ENCODE measurements at places on chromosomes 4 and X.

GRCh38 chr4:140718241-140718952 is 37.8 kb downstream of the TBC1D9 start:
- DNase-seq, result no peak

GRCh38 chr4:3029464-3029863 is 44.9 kb downstream of the HTT-AS start:
- no peak for DNase-seq

- DNase-seq, result no peak
Observed at GRCh38 chrX:116111934-116112595, 58.5 kb upstream of the AGTR2 start.

DNA sequence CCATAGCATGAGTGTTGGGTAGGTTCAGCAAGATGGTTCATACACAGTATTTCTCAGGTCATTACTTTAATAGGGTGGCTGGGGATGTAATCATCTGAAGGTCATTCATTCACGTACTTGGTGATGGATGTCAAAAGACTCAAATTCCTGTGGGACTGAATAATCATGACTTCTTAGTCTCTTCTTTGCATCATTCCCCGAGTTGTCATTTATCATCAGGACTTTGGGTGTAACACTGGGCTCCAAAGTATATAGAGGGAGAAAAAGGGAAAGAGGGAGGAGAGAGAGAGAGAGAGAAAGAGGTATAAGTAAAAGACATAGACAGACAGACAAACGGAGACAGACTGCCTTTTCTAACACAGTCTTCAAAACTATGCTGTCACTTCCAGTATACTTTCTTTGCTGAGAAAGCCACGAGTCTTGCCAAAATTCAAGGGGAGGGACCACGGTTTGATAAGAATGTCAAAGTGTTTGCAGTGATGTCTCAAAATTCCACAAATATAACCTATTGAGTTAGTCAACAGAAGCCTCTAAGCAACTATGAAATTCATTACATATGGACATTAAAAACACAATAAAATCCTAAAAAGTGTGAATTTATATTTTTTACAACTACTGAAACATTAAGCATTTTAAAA is 55.9 kb downstream of the UGT2A3 start:
- no peak for DNase-seq

GRCh38 chr4:54659749-54660535 is 2.2 kb downstream of the KIT start:
- DNase-seq, result no peak

- DNase-seq, result no peak
Observed at GRCh38 chr4:138710297-138710696, 305.3 kb upstream of the NOCT start.

GRCh38 chr4:73053974-73054480 is 15.5 kb downstream of the COX18 start:
- no peak for DNase-seq

DNA sequence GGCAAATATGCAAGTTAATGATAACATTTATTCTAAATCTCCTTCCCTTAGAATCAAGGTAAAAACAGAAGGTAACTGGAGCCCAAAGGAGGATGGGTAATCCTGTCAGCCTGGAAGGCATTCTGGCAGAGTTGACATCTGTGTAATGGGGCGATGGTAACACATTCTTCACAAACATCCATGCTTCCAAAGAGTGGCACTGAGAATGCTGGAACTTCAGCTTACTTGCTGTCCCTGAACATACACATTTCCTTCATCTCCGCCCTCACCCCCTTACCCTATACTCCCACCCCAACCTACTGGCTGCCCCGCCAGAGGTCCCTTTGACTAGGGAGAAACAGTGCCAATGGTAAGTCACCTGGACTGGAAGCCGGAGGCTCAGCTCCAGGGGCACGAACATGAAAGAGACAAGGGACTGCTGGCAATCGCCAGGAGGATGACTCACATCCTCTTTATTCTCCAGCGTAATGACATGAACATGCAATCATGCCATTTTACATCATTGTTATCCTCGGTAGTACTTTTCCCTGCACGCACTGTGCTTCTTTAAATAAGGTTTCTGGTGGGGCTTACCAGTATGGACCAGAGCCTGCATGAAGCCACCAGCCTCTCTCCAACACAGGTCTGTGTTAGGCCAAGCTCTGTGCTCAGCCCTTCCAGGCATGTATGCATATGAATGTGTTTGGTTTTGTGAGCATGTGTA is 694.2 kb upstream of the TENM3 start:
- DNase-seq, result no peak

GRCh38 chrX:16851421-16851820 is 18.7 kb downstream of the RBBP7 start:
- no peak for DNase-seq

- no peak for DNase-seq
Observed at GRCh38 chrX:39643550-39643949, 454.2 kb downstream of the BCOR start.

DNA sequence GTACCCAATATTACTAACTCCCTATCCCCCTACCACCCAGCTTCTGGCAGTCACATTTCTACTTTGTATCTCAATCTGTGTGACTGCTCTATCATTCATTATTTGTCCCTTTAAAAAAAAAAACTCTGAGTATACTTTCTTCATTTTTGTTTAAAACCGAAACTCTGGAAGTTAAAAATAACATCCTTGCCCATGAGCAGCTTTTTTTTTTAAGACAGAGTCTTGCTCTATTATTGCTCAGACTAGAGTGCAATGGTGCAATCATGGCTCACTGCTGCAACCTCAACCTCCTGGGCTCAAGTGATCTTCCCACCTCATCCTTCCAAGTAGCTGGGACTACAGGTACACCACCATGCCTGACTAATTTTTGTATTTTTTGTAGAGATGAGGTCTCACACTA is 15.8 kb downstream of the UBE2K start:
- DNase-seq, result no peak

GRCh38 chr4:72473434-72473900 is 95.6 kb downstream of the ADAMTS3 start:
- DNase-seq, result no peak

DNA sequence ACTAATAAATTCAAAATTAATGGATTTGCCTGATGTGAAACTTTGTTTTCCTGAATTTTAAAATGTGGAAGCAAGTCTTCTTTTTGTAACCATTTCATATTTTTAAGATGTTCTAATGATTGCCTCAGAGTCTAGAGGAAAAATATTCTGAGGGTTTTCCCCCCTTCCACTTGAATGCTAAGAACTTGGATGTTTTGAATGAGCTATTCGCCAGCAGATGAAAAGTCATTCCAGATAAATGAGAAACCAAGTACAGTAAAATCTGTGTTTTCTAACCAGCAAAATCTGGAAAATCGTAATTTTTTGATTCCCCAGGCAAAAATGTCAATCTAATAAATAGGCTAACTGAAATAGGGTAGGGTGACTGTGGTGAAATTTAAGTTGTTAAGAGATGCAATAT is 45.6 kb downstream of the SLIT2 start:
- DNase-seq, result no peak

DNA sequence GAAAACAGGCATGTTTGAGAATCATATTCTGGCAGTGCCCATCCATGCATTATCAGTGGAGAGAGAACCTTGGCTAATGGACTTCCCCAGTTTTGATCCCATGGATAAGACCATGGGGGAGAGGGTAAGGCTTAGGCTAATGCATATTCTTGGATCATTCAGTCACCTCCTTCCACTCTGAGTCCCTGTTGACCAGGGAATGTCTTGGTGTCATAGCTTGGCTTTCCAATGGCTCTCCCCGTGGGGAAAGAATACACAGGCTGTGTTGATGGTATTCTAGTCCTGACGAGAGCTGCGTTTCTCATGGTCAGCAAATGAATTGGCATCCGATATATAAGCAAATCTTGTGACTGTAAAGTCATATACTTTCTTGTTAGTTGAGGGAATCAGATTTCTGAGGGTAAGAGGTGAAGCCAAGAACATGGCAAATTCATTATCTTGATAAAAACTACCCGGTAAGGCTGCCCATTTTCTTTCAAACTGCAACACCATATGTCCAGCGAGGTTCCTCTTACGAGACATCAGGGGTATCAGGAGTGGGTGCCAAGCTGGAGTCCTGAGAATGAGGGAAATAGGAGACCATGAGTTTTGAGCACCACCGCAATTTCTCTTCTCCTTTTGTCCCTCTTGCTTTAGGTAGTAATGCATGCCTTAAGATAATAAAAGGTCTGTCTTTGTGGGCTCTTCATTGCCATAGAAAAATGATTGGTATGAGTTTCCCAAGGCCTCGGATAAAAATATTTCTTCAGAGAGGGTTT is 18.0 kb downstream of the RHOH start:
- no peak for DNase-seq

- no peak for DNase-seq
Observed at GRCh38 chr4:70902577-70903290, 565 bp downstream of the MOB1B start.

GRCh38 chr4:181599134-181599533 is 644.1 kb upstream of the TENM3 start:
- no peak for DNase-seq

DNA sequence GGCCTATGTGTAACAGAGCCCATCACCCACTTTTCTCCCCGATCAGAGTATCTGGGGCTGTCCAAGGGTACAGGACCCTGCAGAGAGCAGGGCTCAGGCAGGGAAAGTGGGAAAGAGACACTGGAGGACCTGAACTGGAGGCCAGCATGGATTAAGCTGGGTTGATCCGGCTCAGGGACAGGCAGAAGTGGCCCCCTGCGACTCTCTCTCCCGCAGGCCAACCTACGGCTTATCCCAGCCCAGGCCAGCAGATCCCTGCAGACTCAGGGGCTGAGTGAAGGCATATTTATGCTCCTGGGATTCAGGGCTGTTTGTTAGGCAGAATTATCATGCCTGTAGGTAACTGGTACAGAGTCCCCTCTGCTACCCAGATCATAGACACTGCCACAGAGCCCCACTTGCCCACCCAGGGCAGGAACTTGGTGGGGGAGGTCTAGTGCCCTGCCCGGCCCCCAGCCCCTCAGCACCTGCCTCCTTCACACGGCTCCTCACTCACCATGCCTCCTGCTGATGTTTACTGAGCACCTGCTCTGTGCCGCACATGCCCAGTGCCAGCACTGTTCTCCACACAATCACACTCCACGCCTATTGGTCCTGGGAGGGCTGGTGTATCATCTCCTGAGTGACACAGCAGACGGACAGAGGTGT is 87.3 kb downstream of the ADRA2C start:
- DNase-seq, result no peak

DNA sequence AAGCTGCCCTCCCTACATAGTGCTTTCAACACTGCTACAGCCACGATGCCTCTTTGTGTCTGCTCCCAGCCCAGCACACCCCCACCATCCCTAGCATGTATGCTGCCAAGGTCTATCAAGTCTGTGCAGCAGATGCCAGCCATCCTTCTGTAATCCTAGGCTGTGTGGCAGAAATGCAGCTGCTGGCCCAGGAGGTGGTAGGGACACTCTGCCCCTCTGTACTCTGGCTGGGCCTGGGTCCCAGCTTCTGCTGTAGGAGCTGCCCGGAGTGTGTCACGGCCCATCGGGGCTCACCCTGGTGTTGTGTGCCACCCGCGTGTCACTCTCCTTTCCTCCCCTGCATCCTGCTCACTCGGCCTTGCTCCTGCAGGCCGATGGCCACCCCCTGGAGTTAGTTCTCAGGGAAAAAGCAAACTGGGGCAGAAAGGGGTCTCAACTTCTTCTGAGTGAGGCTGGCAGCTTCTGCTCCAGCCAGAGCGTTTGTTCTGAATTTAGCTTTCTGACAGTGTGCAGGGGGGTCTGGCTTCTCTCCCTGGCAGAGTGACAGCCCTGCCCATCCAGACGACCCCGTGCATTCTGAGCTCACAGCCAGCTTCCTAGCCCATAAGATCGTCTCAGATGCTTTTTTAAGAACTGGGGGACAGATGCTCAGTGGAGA is 22.7 kb downstream of the PSAPL1 start:
- no peak for DNase-seq

DNA sequence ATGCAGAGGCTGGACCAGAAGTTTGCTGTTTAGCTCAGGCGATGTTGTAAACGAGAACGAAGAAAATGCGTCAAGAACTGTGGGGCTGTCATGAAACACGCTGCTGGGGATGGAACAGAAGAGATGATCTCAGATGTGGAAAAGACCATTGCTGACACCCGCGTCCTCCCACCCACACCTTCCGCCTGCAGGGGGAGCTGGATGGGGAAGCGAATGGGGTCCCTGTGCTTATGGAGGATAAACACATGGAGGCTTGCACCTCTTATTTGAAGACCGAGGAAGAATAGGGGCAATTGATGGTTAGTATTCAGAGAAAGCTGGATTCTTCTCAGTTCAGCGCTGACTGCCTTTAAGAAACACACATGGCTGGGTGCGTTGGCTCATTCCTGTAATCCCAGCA is 63.9 kb downstream of the GPR143 start:
- no peak for DNase-seq

DNA sequence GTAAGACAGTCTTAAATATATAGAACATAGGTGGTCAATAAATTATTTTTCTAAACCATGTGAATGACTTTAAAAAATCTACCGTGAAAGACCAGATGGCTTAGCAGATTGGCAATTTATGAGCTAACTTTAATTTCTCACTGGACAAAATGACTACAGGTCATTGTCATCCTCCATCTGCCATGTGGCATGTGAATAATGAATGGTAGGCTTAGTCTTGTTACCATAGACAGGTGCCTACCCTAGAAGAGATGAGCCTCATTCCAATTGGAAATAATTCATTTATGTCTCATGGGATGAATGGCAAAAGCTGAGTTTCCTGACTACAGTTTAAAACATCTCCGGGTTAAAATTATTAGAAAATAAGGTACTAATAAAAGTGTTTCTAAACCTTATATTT is 1043.3 kb downstream of the FAT4 start:
- DNase-seq, result no peak

- no peak for DNase-seq
Observed at GRCh38 chrX:140053846-140054245, 88.5 kb upstream of the CXorf66 start.

DNA sequence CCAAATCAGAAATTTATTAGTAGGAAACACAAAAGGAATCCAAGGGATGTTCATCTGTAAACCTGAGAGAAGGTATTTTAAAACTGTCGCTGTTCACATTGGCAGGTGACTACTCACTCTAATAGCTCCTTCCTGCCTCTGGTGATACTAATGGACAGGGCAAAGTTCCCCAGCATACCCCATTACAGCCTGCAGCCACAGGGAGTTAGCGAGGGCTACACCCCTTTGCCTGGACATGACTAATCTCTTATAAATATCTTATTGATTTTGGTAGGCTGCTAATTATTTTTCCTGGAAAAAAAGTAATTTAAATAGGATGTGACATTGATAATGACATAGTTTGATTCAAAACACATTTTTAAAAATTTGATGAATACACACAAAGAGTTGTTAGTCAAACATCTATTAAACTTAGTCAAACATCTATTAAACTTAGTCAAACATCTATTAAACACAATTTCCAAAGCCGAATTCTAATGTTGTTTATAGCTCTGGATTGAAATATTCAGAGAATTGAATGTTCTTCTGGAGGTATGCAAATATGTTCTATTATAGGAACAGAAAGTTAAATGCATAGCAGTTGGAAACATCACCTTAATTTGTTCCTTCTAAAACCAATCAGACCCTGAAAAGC is 83.0 kb upstream of the CBR4 start:
- no peak for DNase-seq

DNA sequence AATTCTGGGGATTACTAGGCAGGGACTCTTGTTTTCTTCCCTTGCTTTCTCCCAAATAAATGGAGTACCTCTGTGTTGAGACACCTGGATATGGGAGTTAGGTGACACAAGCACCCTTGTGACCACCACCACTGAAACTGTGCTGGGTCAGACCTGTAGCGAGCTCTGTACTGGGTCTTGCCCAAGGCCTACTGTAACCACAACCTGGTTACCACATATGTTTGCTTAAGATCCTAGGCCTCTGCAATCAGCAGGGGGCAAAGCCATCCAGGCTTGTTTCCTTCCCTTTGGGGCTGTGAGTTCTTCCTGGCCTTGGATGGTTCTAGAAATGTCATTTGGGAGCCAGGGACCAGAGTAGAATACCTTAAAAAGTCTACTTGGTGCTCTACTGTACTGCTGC is 49.4 kb downstream of the LPAR4 start:
- no peak for DNase-seq

Data from stimulated activated CD4-positive, alpha-beta T cell treated with anti-CD3 and anti-CD28 coated beads, TNF-alpha, amount 100 ng/mL, for 4 hours (primary cell).